ENCODE measurements at places on chromosomes 6 and 20.
A peak's percentile ranks its signal among the peaks of the same experiment; 100 is the strongest.

DNA sequence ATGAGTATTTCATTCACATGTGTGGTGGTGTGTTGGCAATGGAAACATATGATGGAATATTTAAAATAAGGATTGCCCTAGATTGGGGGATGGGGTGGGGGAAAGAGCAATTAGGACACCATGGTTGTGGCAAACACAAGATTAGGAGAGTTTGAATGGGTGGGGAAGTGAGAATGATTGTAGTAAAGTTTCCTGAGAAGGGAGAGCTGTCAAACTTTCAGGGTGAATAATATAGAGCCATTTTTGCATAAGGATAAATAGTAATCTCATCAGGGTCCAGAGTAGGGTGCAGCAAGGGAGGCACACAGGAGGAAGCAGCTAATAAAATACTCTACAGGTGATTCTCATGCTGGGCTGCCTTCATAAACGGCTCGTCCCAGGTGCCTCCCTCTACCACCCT is 294.9 kb upstream of the MARCKS start:
- DNase-seq, result no peak

GRCh38 chr20:50292591-50293283 is 102.1 kb downstream of the CEBPB start:
- DNase-seq, result peak; percentile 86

- DNase-seq, result peak; percentile 54
Measured at GRCh38 chr6:105077596-105078385, 102.0 kb downstream of the POPDC3 start.

GRCh38 chr6:47377971-47378370 is 68.3 kb upstream of the TNFRSF21 start:
- no peak for DNase-seq

GRCh38 chr6:74964871-74965441 is 240.9 kb downstream of the COL12A1 start:
- DNase-seq, result peak; percentile 40

DNA sequence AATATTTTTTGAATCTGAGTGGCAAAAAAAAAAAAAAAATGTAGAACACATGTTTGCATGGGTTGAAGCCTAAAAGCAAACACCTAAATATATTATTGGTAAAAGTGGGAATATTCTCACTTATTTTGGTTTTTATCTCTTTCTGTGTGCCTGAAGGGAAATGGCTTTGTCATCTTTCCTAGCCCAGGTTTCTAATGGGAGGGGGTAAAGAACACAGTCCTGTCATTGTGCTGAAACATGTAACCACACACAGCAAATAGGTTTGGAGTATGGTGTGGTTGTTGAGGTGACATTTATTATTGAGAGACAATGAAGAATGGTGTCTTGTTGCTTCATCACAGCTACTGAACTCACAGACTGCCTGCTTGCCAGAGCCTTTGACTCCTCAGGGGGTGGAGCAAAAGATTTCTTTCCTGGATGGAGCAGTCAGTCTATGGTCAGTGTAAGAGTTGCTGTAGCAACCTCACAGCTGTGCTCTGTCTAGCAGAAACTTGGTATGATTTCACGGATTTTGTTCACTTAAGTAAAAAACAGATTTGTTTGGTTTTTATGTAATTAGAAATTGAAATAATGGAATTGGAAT is 70.2 kb downstream of the CEP57L1 start:
- DNase-seq, result peak; percentile 30

DNA sequence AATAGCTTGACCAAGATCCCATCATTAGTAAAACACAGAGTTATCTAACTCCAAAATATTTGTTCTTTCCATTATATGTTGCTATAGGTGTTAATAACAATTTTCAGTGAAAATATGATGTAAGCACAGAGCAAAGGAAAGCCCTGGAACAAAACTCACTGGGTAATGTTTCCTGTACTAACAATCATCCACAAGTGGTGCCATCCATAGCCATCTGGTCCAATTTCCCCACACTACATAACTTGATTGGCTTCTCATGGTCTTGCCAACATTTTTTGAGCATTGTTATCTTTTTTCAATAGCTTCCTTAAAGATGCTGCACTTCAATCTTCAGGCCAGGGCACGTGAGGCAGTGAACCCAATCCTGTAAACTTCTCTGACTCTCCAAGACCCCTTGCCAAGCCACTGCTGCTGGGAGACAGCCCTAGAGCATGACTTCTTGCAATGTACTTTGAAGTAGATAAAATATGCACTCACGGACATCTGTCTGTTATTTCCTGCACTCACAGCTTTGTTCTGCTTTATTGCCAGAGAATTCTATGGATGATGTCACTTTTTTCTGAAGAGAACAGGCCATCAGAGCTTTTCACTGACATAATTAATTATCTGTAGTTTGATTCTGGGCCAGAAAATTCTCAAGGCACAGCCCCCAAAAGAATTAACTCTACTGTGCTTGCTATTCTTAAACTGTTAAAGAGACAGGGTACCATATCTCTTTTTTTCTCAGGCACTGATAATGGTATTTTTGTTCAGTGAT is 97.5 kb upstream of the TMEM30A start:
- no peak for DNase-seq

DNA sequence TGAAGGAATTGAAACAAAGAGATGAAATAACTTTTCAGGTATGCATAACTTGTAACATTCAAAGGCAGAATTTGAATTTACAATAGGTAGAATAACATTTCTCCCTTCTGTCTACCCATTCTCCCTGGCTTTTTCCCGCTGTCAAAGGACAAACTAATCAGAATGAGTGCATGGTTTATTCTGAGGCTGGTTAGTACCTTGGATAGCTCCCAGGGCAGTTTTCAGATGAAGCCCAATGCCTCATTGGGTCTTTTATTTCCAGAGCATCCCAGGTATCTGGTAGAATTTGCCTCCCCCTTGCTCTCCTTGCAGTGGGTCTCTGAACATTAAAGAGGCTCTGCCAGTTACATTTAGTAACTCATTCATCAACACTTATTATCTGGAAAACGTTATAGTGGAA is 665.5 kb downstream of the BCKDHB start:
- DNase-seq, result peak; percentile 68

DNA sequence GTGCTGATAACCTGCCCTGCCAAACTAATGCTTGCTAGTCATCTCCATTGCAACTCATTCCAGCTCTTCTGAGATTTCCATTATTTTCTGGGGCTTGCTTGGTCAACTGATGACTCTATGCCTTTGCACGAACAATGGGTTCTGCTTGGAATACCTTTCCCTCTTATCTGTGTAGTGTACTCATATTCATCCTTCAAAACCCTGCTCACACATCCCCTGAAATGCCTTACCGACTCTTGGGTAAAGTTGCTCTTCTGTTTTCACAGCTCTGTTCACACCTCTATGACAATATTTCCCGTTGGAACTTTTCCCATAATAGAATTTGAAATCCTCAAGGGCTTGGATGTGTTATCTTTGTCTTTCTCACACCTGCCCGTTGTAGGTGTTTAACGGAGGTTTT is 331.0 kb upstream of the SOX4 start:
- no peak for DNase-seq

- no peak for DNase-seq
Measured at GRCh38 chr6:108677894-108678293, 117.2 kb downstream of the FOXO3 start.

GRCh38 chr20:35360033-35360432 is 51.7 kb downstream of the UQCC1 start:
- no peak for DNase-seq

DNA sequence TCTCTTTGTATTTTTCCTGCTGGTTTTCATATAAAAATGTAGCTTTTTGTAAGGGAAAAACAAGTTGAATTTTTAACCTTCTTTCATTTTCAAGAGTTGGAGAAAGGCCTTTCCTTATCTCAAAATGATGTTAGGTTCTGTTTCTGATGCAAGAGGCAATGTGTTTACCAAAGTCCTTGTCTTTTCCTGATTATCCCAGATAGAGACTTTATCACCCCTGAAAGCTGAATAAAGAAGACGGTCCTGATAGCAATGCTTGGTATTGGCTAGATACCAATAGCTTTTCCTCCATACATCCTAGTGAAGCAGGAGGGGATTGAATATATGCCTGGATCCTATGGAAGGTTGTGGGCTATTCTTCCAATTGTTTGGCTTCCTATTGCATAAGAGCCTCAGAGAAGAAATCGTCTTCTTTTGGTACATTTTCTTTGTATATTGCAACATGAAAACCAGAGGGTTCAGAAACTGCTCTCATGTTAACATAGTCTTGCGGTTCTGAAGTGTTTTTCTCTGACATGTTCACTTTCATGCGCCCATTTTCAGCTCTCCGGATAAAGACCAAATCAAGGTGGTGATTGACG is 5.5 kb downstream of the PNLDC1 start:
- peak; percentile 54 for DNase-seq

DNA sequence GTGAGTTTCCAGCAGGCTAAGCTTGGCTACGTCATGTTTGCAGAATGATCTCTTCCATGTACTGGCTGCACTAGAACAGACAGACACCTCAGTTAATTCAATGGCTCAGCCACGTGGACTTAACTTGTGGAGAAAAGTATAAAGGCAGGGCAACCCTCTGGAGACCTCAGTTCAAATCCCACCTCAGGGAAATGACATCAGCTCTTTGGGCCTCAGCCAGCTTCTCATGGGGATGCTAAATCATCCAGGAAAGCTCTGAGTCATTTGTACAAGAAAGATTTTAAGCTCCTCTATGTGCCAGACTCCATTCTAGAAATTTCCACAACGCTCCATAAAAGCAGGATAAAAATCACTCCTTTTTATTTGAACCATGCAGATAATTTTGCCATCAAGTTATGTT is 128.5 kb upstream of the SALL4 start:
- DNase-seq, result peak; percentile 51

DNA sequence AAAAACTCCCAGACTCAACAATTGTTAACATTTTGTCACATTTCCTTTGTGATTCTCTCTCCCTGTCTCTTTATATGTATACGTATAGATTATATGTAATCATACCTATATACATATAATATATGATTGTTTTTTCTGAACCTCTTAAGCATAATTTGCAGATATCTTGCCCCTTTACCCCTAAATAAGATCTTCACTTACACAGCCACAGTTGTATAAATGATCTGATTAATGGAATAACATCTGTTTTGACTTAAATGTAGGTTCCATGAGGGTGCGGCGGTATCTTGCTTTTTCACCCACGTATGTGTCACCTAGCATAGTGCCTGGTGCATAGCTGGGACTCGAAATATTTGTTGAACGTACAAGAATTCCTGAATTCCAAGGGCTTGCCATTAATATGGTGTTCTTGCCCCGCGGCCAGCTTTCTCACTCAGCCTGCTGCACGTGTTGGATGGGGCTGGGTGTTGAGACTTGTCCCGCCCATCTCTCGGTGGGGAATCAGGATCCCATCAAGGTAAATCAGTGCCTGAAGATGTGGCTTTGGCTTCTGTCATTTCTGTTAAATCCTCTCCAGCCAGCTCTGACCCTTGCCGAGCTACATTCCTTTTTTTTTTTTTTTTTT is 10.4 kb upstream of the MANBAL start:
- peak; percentile 28 for DNase-seq

DNA sequence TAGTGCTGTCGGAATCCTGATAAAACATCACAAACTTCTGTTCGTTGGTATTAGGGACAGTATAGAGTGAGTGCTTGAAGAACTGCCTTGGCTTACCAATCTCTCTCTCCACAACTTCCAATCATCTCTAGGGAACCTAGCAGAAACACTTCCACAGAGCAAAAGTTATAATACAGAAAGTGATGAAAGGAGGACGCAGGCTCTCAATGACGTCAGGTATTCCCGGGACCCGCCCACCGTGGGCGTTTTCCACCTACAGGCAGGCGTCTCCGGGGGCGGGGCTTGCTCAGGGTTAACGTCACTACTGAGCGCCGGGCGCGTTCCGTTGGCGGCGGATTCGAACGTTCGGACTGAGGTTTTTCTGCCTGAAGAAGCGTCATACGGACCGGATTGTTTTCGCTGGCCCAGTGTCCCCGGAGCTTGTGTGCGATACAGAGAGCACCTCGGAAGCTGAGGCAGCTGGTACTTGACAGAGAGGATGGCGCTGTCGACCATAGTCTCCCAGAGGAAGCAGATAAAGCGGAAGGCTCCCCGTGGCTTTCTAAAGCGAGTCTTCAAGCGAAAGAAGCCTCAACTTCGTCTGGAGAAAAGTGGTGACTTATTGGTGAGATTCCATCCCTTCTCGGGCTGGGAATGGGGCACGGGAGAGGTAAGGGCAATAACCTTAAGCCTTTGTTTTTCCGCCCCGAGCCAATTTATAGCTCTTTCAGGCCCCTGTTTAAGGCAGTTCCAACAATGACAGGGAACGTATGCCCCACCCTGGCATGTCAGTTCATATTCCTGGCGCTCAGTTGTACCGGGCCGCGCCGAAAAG is at the start of gene CENPW:
Gene CENPW, plus strand, starts transcription at position 320 of the 814 bp plus-strand sequence. Its CDS starts 159 bp downstream, at position 479.
- peak; percentile 97 for DNase-seq

- DNase-seq, result no peak
Measured at GRCh38 chr6:113558431-113558830, 298.7 kb upstream of the MARCKS start.

DNA sequence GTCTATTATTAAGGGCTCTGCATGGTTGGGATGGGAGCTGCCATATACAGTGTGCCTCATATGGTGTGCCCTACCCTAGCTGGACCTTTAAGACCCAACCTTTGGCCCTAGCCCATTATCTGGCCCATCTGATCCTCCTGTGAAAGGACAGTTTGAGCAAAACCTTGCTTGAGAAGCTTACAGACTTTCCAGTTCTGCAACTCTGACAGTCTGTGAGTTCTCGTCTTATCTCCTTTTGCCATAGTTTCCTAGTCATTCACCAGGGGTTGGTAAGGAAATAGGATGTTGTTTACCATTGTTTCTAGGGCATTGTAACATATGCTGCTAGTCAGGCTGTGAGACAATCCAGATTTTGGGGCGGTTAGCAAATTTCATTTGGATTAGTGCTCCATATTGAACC is 17.2 kb downstream of the CTNNBL1 start:
- peak; percentile 67 for DNase-seq

GRCh38 chr6:140017470-140017869 is 643.0 kb upstream of the CITED2 start:
- DNase-seq, result no peak

DNA sequence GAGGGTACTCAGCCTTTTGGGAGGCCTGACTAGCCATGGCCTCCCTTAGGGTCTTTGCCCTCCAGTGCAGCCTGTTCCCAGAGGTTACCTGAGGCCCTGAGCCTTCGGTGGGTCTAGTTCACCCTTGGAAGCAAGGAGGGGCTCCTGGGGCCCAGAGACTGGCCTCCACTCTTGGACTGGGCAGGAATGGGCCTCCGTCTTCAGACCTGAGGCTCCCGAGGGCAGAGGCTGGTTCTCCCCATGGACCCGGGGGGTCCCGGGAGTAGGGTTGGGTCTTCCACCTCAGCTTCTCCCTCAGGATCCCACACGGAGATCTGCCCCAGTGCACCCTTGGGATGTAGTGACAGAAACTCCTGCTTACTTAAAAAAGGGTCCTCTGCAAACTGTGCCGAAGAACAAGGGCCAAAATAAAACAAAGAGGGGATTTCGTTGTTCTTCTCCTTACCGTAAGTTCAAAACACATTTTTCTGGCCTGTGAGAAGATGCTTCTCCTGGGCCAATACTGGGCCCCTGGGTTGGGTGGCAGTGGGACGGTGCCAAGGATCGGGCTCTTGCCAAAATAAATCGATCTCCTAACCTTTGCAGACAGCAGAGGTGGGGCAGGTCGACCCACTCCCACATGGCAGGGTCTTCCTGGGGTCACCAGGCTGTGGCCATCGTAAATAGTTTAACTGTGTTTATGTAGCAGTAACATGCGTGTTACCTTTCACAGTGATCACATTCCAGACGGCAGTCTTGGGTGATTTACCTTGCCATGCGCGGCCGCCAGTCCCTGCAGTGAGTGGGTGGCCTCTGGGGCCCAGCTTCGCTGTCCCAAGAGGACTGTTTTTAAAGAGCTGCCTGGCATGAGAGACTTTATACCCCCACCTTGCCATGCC is 151.8 kb downstream of the VEGFA start:
- DNase-seq, result no peak
